ENCODE measurements at places on chromosomes 5 and 9.

DNA sequence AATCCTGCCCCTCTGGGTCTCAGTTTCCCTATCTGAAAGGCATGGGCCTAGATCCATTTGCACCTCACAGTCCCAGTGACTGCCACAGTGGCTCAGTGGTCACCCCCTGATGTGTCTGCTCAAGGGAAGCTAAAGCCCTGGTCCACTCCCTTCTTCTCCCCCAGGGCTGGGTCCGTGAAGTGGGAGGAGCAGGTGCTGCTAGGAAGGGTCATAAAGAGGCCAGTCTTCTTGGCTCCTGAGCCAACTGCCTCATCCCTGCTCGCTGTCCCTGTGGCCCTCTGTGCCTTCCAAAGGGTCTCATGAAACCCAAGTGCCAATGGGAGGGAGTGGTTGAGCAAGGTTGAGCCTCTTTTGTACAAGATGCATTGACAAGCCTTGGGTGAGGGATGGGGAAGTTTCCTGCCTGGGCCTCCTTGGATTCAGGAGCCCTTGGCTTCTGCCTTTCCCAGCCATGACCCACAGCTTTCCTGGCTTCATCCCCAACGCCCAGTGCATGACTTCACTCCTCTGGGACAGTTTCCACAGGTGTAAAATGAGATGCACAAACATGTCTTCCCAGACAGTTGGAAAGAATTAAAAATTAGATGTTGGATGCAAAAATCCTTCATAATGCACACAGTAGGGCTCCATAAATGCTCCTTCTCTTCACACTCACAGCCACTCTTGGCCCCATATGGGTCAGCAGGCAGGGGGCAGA is 1.6 kb upstream of the SLC6A7 start:
- H3K27me3 ChIP-seq = peaks cover 45% of the 10 kb centered on the region
- H3K4me3 ChIP-seq = no peak overlapping the region
- H3K27ac ChIP-seq = no peak overlapping the region

GRCh38 chr9:121753802-121754654 is 102.6 kb downstream of the DAB2IP start:
- no peaks in the 10 kb centered on the region for H3K27me3 ChIP-seq
- no peak overlapping the region for H3K27ac ChIP-seq

DNA sequence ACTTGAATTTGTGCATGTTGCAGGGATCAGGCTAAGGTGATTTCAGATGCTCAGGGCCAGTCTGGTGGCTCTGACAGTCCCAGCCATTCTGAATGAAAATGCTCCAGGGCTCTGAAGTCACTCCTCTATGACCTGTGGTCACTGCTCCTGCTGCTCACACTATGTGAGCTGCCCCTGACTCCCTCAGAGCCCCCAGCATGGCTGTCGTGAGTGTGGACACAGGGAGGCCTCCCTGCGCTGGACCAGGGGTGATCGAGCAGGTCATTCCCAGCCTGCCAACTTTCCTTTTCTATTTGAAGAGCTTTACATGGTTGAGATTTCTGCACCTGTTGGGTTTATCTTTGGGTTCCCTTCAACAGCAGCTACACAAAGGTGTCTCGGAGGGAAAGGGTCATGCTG is 74.5 kb downstream of the WNK2 start:
- no peaks in the 10 kb centered on the region for H3K4me1 ChIP-seq
- no peak for DNase-seq
- H3K27me3 ChIP-seq = no peaks in the 10 kb centered on the region
- H3K36me3 ChIP-seq = no peaks in the 10 kb centered on the region
- H3K27ac ChIP-seq = no peak overlapping the region

- H3K27ac ChIP-seq = peak overlapping the region; percentile 30
- H3K36me3 ChIP-seq = no peaks in the 10 kb centered on the region
- no peak overlapping the region for H3K4me3 ChIP-seq
- H3K27me3 ChIP-seq = no peaks in the 10 kb centered on the region
Measured at GRCh38 chr9:96399325-96399633, 15.8 kb upstream of the SLC35D2 start.

GRCh38 chr9:129052592-129052991 is 16.2 kb downstream of the MIGA2 start:
- H3K4me1 ChIP-seq = no peaks in the 10 kb centered on the region
- H3K27me3 ChIP-seq = no peaks in the 10 kb centered on the region
- H3K27ac ChIP-seq = no peak overlapping the region
- no peak overlapping the region for H3K4me3 ChIP-seq
- H3K36me3 ChIP-seq = peaks cover 54% of the 10 kb centered on the region

GRCh38 chr5:1672396-1672795 is 127.2 kb downstream of the MRPL36 start:
- peaks cover 7% of the 10 kb centered on the region for H3K27me3 ChIP-seq
- no peaks in the 10 kb centered on the region for H3K36me3 ChIP-seq
- no peak overlapping the region for H3K27ac ChIP-seq
- no peak overlapping the region for H3K4me3 ChIP-seq

DNA sequence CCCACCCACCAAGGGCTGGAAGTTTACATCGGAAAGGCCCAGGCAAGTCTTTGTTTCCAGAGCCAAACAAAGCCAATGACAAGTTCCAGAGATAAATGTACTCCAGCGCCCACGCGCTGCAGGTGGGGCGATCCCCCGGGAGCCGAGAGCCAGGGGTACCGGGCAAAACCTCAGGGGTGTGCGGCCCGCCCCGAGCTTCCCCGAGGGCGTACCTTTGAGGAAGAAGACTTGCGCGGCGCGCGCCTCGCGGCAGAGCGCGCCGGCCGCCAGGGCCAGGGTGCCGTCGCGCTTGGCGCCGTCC is 671 bp downstream of the DUSP1 start:
- H3K36me3 ChIP-seq = peaks cover 28% of the 10 kb centered on the region
- peaks cover 61% of the 10 kb centered on the region for H3K4me1 ChIP-seq
- H3K4me3 ChIP-seq = peak overlapping the region; percentile 99
- H3K27ac ChIP-seq = peak overlapping the region; percentile 100
- H3K27me3 ChIP-seq = no peaks in the 10 kb centered on the region
- no peak for DNase-seq

DNA sequence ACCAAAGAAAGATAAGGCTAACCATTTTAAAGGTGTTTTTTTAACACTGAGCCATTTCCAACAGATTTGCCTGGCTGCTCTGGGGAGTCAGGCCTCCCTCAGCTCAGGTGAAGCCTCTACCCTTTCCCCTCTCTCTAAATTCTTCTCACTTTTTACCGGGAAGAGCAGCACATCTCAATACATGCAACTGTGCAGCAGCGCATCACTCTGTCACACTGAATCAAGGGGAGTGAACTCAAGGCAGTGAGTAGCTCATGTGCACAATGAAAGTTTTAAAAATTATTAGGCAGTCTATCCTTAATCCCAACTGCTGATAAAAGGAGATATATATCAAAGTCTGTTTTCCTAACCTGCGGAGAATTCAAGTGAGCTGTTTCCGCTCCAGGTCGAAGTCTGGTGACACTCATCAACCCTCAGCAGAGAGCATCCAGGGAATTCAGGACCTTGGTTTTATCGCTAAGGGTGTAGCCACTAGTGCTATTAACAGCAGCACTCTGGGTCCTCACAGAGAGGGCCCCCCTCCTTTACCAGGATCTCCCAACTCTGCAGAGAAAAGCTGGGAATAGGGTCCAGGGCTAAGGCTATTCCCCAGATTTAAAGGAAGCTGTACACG is 1.0 kb downstream of the CEMIP2 start:
- no peak for DNase-seq
- H3K27me3 ChIP-seq = peaks cover 4% of the 10 kb centered on the region
- no peaks in the 10 kb centered on the region for H3K36me3 ChIP-seq
- H3K4me1 ChIP-seq = peaks cover 49% of the 10 kb centered on the region

DNA sequence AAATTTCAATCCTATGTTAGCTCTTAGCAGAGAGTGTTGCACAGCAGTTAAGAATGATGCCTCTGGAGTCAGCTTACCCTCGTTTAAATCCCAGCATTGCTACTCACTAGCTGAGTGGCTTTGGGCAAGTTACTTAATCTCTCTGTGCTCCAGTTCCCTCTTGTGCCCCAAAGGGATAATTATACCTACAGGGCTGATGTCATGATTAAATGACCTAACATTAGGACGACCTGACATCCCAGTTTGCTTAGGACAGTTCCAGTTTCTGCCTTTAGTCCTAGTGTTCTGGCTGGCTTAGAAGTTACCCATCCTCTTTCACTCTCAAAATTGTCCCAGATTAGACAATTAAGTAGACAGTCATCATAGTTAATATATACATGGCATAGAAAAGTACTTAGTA is 4.3 kb upstream of the RAI14 start:
- no peak overlapping the region for H3K27ac ChIP-seq
- no peaks in the 10 kb centered on the region for H3K36me3 ChIP-seq
- no peak for DNase-seq
- no peak overlapping the region for H3K4me3 ChIP-seq
- peaks cover 11% of the 10 kb centered on the region for H3K4me1 ChIP-seq

DNA sequence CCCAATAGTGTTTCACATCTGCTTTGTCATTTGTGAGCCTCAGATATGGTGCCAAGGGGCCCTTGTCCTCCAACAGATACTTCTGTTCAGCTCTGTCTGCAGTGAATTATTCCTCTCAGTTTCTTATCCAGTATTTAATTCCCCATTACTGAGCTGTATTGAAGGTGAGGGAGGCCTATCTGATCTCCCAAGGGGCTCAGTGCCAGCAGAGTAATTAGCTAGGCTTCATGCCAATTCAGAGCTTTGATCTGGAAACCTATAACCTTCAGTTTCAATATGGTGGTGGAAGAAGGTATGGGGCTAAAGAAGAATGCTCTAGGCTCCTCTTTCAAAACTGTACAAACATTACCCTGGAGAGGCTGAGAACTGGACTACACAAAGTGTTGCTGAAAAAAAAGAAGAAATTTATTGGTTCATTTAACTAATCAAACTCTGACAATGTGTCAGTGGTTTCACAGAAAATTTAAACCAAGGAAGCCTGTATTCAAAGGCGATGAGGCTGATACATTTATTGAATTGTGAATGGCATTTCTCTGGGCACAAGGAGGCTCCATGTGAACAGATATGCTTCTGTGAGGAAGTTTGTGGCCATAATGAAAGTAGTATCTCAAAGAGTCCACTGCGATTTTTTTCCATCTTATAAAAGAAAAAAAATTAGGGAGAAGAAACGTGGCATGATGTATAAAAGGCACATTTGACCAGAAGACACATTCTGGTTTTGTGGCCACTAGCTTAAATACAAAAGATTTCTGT is 397.8 kb downstream of the TLE4 start:
- no peaks in the 10 kb centered on the region for H3K27me3 ChIP-seq
- no peaks in the 10 kb centered on the region for H3K36me3 ChIP-seq
- H3K4me3 ChIP-seq = no peak overlapping the region
- H3K27ac ChIP-seq = no peak overlapping the region
- no peaks in the 10 kb centered on the region for H3K4me1 ChIP-seq

DNA sequence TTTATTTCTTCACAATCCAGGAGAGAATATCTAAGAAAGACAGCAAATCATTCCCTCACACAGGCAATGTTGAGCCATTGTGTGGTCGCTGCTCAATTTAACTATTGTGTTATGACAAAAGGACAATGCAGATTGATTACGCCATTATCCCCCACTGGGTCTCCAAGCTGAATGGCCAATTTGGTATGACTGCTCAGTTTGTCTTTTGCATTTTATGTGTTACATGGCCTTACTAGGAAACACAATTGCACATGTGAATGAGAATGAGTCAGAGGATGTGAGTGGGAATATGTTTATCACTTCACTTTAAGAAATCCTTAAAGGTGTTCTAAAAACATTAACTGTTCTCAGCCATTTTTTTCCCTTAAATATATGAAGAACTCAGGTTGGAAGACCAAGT is 108.3 kb downstream of the FAM174A start:
- H3K4me1 ChIP-seq = no peaks in the 10 kb centered on the region
- H3K27ac ChIP-seq = no peak overlapping the region

DNA sequence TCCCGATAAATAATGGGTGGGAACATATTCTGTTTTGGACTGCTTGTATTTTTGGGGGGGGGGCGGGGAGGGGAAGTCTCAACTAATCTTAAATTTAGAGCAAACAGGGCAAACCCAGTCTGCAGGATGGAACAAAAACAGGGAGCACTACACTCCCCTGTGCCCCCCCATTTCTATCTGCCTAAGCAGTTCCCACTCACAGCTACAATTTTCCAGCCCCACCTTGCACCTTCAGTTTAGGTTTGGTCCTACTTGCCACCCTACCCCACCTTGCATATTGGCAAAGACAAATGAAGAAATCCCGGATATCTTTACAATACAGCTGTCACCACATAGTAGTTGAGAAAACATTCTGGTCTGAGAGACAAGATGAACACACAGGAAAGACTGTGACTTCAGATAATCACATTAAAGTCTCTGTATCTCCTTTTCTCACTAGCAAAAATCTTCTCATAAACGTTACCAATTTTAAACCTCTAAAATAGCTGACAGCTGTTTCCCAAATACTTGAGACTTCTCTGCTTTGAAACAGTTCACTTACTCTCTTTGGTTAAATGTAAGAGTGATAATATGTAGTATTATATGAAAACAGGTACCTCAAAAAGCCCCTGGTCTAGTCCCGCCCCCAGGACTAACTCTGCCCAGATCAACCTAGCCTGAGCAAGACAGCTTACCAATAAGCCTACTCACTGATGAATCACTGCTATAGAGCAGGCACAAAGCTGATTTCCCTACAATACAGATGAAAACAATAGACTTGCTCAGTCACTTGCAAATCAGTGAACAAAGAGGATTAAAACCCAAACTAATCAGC is 5.2 kb upstream of the RAPGEF6 start:
- peaks cover 30% of the 10 kb centered on the region for H3K36me3 ChIP-seq
- H3K4me1 ChIP-seq = peaks cover 10% of the 10 kb centered on the region
- no peak overlapping the region for H3K27ac ChIP-seq

All from CD14-positive monocyte (primary cell).